NCI-H524 (cell line): ENCODE measurements at places on chromosomes 16 and 17.

DNA sequence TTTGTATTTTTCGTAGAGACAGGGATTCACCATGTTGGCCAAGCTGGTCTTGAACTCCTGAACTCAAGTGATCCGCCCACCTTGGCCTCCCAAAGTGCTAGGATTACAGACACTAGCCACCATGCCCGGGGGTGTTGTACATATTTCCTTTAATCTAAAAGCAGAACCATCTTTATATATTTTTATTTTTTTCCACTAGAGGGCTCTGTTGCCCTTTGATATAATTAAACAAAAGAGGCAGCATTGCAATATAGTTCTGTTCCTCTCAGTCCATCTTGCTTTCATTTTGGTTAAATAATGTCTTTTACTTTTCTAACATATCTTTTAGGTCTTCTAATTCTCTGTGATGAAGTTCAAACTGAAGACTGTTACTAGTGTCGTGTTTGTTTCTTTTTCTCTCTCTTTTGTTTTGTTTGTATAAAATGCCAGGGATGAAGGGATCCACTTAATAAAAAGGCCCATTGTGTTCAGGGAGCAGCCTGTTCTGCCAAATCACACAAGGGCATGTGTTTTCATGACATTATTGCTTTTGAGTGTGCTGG, 23.4 kb downstream of the WWOX start:
- peak; percentile 10 for DNase-seq

- DNase-seq, result no peak
Observed at GRCh38 chr16:49414671-49415070, 41.1 kb downstream of the C16orf78 start.

- DNase-seq, result peak; percentile 2
Observed at GRCh38 chr17:850851-851763, 69.0 kb downstream of the MRM3 start.

DNA sequence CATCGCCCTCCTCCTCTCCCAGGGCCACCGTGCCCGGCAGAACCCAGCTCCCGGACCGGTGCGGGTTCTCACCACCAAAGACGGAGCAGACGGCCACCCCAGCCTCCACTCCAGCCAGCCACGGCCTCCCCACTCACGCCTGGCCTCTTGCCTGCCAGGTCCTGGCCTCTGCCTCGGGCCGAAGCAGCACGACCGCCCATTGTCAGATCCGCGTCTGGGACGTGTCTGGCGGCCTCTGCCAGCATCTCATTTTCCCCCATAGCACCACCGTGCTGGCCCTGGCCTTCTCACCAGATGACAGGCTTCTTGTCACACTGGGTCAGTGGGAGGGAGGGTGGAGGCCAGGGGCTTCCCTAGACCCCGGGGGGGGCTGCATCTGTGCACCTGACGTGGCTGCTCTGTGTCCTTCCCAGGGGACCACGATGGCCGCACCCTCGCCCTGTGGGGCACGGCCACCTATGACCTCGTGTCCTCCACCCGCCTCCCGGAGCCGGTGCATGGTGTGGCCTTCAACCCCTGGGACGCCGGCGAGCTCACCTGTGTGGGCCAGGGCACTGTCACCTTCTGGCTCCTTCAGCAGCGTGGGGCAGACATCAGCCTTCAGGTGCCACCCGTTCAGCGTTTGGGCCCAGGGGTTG, 6.6 kb upstream of the RHOT2 start:
- no peak for DNase-seq

DNA sequence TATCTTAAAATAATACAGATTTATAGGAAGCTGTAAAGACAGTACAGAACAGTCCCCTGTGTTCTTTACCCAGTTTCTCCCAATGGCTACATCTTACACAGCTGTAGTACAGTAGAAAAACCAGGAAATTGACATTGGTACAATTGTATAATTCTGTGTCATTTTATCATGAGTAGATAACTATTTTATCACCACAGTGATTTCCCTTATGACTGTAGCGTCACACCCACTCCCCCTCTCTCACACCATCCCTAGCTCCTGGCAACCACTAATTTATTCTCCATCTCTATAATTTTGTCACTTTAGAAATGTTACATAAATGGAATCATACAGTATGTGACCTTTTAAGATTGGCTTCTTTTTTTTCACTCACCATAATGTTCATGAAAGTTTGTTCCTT, 30.9 kb downstream of the CLTC start:
- DNase-seq, result no peak

DNA sequence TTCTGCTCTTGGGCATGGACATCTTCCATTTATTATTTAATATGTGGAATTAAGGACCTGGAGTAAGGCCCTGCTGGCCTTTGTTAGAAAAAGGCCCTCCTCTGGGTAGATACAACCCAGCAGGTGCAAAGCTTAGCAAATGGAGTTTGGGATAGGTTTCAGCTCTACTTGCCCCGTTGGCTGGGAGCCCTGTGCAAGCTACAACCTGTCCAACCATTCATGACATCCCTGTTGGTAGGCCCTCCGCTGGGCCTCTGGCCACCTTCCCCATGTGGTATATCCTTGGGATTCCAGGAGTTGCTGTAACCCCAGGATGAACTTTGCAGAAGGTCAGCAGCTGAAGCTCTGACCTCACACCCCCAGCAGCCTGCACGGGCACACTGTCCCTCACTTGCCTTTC, 6.4 kb downstream of the NGFR start:
- DNase-seq, result no peak

DNA sequence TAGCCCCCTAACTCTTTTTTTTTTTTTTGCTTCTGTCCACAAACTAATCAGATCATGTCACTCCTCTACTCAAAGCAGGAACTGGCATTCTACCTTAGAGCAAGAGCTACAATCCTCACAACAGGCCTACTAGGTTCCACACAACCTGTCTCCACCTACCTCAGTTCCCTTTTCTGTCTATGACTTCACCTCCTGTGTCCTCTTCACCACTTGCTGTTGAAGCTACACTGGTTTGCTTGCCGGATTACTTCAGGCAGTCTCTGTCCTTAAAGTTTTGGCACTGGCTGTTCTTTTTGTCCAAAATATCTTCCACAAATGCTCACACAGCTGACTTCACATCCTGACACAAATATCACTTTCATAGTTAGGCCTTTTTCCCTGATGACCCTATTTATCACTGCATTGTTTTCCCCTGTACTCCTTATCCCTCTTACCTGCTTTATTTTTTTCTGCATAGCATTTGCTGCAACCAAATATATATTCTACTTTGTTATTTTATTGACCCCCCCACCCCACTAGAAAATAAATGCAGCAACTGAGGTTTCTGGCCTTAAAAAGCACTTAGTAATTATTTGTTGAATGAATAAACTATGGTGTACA, 72.0 kb downstream of the KANSL1 start:
- no peak for DNase-seq

GRCh38 chr16:80015566-80015965, 415.0 kb upstream of the MAF start:
- no peak for DNase-seq

GRCh38 chr17:83064021-83064731, 15.2 kb upstream of the METRNL start:
- DNase-seq, result no peak

GRCh38 chr17:34706029-34706428, 126.6 kb downstream of the TMEM132E start:
- DNase-seq, result no peak

DNA sequence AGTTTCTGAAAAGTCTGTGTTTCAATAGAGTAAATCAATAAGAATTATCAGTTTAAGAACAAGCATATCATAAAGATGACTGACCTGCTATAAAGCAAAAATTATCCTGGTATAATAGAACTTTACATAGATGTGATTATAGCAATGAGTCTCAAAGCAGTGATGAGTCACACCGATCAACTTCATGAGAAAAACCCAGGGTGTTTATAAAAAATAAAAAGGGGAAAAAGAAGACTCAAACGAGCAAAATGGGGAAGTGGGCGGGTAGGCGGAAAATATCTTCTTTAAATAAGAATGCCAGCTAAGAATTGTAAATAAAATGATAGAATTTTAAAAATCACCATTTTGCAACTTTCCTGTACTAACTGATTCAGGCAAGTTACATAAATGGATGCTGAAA, 46.8 kb downstream of the BRIP1 start:
- no peak for DNase-seq

DNA sequence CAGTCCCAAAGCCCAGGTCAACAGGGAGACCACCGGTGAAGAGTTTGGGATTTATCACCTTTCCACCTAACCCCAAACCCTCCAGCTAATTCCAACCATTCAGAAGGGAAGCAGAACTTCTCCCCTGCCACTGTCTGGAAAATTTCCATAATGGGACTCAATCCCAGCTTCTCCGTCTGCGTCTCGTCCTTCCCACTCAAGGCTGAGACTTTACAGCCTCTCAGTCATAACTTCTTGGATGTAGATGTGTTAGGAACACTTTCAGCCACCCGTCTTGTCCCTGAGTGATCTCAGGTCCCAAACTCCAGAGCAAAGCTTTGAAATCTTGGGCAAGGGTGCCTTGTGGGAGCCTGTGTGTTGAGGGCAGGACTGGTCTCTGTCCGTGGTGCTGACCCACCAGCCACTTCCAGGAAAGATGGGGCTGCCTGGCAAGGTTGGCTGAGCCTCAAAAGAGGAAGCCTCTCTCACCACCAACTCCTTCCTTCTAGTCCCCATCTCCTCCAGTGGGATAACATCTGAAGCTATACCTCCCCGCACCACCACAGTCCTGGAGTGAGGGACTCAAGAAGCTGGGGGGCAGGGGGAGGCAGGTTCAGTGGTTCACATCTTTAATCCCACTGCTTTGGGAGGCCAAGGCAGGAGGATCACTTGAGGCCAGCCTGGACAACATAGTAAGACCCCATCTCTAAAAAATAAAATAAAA, 9.3 kb downstream of the GAS2L2 start:
- no peak for DNase-seq

DNA sequence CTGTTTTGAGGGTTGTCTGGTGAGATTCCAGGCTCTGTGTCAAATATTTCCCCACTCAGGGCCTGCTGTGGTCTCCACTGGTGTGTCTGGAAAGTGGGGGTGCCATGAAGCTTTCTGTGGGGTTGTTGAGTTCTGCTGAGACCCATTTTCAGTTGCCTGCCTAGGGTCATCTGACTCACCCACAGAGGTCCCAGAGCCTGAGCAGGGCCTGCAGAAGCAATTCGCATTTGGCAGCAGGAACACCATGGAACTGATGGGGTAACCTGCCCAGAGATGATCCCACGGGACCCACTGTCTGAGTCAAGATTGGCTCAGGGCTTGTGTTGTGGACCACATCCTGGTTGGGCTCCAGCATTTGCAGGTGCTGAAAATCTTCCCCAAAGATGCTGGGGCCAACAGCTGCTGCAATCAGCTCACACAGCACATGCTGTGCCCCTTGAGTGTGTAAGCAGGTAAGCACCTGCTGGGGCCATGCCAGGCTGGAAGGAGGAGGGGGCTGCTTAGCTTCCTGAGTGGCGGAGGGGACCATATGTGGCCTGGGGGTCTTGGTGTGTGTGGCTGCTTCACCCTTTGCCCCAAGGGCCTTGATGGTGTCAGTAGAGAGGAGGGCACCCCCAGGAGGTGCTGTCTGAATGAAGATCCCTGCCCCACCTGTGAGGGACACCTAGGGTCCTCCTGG, 1726.1 kb downstream of the TP53TG3F start:
- no peak for DNase-seq

- no peak for DNase-seq
Observed at GRCh38 chr17:33933576-33933975, 321.5 kb upstream of the CCL2 start.

GRCh38 chr16:57318240-57318970, 33.9 kb upstream of the PLLP start:
- no peak for DNase-seq

GRCh38 chr16:17556276-17557052, 85.7 kb upstream of the XYLT1 start:
- DNase-seq, result peak; percentile 12

GRCh38 chr16:88917146-88917914, 50.9 kb upstream of the PABPN1L start:
- DNase-seq, result no peak

DNA sequence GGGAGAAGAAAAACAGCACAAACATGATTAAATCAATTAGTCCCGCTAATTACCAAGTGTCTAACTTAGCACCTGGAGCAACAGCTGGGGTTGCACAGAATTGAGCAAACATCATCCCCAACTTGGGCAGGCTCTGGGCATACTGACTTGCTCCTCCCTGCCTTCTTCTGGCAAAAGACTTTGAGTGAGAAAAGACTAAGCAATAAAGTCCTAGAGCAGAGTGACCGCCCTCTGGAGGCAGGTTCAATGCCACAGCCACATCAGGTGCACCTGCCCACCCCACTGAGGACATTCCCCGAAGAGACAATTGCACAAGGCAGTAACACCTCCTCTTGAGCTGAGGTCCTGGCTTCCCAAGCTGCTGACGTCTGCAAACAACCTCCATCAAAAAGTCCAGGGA, 358.3 kb downstream of the SOX9 start:
- no peak for DNase-seq

- no peak for DNase-seq
Observed at GRCh38 chr17:29049541-29050145, 6.7 kb downstream of the PIPOX start.

DNA sequence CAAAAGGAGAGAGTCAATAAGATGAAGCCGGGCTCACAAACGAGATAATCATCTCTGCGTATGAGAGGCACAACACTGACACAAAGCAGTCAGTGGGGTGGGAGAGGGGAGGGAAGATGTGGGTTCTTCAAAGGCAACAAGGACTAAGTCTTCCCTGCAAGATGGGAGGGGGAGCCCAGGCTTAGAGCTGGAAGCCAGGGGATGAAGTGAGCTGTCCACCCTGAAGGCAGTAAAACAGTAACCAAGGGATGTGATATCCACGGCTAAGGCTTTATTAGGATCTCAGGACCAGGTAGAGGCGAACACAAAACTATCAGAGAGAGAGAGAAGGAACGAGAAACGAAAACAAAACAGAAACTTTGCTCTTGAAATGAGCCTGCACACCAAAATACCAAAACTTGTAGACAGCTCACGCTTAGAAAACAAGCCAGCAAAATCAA, 115.9 kb downstream of the DYNLRB2 start:
- DNase-seq, result no peak

GRCh38 chr16:70695331-70696070, 9.6 kb upstream of the MTSS2 start:
- DNase-seq, result peak; percentile 54

- DNase-seq, result no peak
Observed at GRCh38 chr16:13176711-13177110, 275.3 kb downstream of the SHISA9 start.

GRCh38 chr17:20992987-20993862, 49.6 kb downstream of the USP22 start:
- DNase-seq, result peak; percentile 72

DNA sequence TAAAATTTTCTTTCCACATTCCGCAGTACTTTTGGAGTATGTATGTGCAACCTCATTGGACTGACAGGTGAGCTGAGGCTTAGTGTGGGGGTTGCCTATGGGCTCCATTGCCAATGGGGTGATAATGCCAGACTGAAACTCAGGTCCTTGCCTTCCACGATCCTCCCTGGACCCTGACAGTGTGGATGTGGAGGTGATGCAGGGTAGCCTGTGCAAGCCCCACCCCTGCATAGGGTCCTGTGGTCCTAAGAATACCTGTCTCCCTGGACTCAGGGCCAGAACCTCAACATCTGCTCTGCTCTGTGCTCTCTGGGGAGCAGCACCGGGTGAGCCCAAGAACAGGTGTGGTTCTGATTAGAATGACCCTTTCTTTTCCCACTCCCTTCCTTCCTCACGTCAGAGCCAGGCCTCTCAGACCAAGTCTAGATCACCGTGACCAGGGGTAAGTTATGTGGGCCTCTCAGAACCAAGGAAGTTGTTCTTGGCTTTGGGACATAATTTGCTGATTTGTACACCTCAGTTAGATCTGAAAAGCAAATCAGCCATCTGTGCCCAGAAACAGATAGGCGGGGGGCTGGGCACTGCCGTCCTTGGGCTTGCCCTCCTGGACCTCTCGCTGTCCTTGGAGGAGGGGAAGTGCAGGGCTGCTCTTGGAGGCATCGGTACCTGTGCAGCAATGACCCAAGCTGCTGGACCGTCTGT, 8.4 kb upstream of the TNS4 start:
- DNase-seq, result no peak
